ENCODE measurements at places on chromosomes 6 and 20.
A peak's percentile ranks its signal among the peaks of the same experiment; 100 is the strongest.

GRCh38 chr6:13216236-13217014 is 111.9 kb downstream of the TBC1D7 start:
- no peaks in the 10 kb centered on the region for H3K27me3 ChIP-seq
- no peaks in the 10 kb centered on the region for H3K4me1 ChIP-seq
- no peaks in the 10 kb centered on the region for H3K36me3 ChIP-seq
- no peak overlapping the region for H3K27ac ChIP-seq

DNA sequence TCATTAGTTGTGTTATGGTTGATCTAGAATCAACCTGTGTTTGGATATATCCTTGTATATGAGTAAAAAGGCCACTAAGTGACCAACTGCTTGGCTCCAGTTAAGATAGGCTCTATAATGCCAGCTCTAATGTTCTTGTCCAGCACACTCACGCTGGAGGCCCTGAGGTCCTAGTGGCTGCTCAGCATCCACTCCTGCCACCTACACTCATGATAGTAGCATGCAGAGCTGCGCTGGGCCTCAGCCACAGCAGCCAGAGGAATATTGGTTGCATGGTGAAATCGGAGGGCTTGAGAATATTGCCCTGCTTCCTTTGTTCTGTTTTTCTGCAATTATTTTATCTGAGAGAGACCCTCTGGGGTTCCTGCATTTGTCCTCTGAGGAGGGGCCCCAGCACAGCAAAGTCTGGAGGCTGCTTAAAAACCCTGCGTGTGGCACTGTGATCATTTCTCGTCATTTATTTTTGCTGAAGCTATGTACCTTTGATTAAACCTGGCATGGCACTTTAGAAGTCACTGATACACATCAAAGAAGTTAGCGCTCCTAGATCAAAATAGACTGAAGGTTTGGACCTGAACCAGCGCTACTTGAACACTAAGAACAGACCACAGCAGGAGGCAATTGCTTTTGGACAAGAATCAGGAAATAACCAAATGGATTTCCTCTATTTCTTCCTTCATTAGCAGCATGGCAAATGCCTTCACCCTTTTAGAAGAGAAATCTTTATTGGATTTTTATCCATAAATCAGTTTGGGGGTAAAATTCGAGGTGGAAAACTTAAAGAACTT is 398.4 kb upstream of the ID4 start:
- DNase-seq: no peak
- no peaks in the 10 kb centered on the region for H3K4me1 ChIP-seq
- no peaks in the 10 kb centered on the region for H3K27me3 ChIP-seq
- H3K27ac ChIP-seq: no peak overlapping the region
- H3K36me3 ChIP-seq: no peaks in the 10 kb centered on the region

- H3K36me3 ChIP-seq: no peaks in the 10 kb centered on the region
- H3K4me3 ChIP-seq: no peak overlapping the region
- no peak for DNase-seq
- peak overlapping the region; percentile 49 for H3K27ac ChIP-seq
Measured at GRCh38 chr6:101543796-101544195, 150.3 kb downstream of the GRIK2 start.

DNA sequence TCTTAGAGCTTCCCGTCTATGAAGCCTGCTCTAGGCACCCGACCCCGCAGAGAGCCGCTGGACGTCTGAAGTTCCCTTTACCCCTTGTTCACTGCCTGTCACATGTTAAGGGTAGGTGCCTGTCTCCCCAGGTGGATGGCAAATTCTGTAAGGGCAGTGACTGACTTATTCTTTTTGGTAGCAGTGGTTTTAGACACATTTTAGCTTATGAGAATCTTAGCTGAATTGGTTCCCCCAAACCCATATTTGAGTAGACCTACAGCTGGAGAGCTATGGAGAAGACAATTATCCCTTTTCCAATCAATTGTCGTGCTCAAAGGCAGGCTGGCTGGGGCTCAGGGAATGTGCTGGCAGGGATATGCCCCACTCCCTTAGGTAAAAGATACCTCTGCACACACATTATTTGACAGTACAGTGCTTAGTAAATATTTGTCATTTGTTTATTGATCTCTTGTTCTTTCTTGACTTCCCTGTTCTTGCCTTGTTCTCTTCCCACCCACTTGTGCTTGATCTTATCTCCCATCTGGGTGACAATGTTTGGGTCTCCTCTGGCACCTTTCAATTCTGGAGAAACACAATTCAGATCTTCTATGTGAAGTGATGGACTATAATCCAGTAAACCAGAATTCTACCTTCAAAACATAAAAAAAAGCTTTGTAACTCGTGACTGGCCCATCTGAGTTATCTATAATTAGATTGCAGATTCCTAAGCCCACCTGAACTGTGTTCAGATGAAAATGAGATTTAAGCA is 114.3 kb upstream of the SLC2A12 start:
- peak; percentile 67 for DNase-seq
- H3K4me3 ChIP-seq: no peak overlapping the region
- H3K36me3 ChIP-seq: peaks cover 36% of the 10 kb centered on the region
- peaks cover 2% of the 10 kb centered on the region for H3K4me1 ChIP-seq

DNA sequence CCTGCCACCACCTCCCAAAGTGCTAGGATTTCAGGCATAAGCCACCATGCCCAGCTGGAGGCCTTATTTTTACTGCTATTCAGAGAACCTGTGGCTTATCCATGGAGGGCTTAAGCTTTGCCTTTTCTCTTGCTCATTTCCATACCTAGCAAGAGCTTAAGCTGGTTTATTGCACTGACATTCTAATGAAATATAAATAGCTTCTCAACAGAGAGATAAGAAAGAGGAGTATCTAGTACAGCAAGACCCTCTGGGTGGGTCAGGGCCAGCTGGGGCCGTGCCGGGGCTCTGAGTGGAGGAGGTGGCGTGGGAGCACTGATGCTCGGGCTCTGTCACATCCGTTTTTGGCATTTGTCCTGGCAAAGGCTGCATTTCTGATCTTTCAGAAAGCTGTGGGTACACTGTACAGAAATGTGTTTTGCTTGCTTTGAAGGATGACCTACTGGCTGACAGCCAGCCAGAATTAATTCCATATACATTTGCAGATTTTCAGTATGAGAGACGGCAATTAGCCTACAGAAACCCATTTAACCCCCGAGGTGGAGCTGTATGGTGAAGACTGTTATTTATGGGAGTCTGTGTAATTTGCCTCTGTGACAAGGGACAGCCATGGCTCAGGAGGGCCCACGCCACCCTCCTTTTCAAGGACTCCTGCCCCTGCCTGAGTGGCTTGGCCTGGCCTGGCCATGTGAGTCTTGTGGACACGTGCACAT is 181.6 kb upstream of the AKAP12 start:
- peaks cover 12% of the 10 kb centered on the region for H3K4me1 ChIP-seq
- H3K27ac ChIP-seq: peak overlapping the region; percentile 41
- no peak for DNase-seq
- peaks cover 20% of the 10 kb centered on the region for H3K36me3 ChIP-seq
- H3K4me3 ChIP-seq: no peak overlapping the region
- H3K27me3 ChIP-seq: no peaks in the 10 kb centered on the region

DNA sequence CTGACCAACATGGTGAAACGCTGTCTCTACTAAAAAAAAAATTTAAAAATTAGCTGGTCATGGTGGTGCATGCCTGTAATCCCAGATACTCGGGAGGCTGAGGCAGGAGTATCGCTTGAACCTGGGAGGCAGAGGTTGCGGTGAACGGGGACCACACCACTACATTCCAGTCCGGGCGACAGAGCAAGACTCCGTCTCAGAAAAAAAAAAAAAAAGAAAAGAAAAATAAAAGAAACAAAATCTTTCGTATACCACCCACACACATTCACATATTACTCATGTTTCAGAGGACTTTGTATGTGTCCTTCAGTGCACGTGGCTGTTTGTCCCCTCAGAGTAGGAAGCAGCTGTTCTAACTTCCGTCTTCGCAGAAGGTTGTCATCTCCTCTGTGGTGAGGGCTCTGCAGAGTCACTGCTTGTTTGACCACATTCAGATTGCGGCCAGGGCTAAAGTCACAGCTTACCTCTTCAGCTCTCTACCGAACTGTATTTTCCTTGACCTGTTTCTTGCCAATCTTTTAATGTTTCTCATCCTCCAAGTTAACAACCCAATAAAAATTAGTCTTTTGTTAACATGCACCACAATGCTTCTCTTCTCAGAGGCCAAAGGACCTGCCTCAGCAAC is 36.6 kb upstream of the HIVEP1 start:
- DNase-seq: no peak
- H3K4me1 ChIP-seq: peaks cover 11% of the 10 kb centered on the region
- H3K36me3 ChIP-seq: no peaks in the 10 kb centered on the region
- H3K27me3 ChIP-seq: no peaks in the 10 kb centered on the region

DNA sequence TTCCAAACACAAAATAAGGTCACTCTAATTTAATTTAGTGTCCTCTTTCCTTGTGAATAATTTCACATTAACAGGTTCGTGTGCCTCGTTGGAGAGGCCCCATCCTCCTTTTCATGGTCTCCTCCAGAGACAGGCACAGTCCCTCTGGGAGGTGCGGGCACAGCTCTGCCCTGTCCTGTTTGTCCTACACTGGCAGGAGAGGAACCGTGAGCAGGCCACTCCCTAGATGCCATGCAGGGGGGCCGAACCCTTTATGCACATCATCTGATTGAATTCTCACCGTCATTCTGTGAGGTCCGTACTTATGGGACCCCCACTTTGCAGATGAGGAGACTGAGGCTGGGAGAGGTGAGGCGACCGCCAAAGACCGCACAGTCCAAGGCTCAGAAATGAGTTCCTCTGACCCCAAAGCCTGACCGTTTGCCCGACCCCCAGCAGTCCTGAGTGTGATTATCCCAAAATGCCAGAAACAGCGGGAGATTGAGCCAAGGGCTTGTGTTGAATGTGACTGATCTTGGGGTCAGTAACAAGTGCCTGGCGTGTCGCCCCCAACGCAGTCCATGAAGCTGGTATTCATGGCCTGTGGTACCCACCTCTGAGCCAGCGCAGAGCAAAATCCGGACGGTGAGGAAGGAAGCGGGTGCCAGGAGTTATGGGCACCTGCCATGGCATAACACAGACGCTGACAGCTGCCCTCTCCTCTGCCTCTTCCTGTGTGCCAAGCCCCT is 43.5 kb downstream of the PMEPA1 start:
- no peak for DNase-seq
- no peak overlapping the region for H3K27ac ChIP-seq
- no peaks in the 10 kb centered on the region for H3K27me3 ChIP-seq
- no peak overlapping the region for H3K4me3 ChIP-seq

GRCh38 chr6:168906391-168906790 is 347.3 kb downstream of the THBS2 start:
- H3K27me3 ChIP-seq: no peaks in the 10 kb centered on the region
- no peaks in the 10 kb centered on the region for H3K4me1 ChIP-seq
- no peak for DNase-seq
- no peak overlapping the region for H3K4me3 ChIP-seq
- no peaks in the 10 kb centered on the region for H3K36me3 ChIP-seq
- no peak overlapping the region for H3K27ac ChIP-seq

- H3K4me3 ChIP-seq: no peak overlapping the region
- H3K27me3 ChIP-seq: peaks cover 59% of the 10 kb centered on the region
- no peak for DNase-seq
Measured at GRCh38 chr20:58788896-58789544, 61.7 kb downstream of the GNAS-AS1 start.

DNA sequence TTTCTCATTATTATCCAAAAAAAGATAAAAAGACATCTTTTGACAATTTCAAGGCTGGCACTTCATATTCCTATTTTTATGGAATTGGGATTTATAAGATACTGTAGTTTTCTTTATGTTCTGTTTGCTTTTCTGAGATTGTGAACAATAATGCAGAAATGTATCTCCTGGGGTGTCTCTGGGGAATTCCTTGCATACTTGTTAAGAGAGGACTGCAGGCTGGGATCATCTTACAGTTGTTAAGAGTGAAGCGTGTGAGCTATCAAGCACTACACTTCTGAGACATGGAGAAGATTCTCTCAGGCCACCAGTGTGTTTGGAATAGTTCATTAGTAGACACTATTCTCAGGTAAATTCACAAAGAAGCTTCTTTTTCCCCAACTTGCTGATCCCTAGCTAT is 963.3 kb upstream of the GJE1 start:
- peak; percentile 77 for DNase-seq
- no peak overlapping the region for H3K27ac ChIP-seq
- H3K4me1 ChIP-seq: no peaks in the 10 kb centered on the region
- no peaks in the 10 kb centered on the region for H3K36me3 ChIP-seq
- H3K27me3 ChIP-seq: no peaks in the 10 kb centered on the region

DNA sequence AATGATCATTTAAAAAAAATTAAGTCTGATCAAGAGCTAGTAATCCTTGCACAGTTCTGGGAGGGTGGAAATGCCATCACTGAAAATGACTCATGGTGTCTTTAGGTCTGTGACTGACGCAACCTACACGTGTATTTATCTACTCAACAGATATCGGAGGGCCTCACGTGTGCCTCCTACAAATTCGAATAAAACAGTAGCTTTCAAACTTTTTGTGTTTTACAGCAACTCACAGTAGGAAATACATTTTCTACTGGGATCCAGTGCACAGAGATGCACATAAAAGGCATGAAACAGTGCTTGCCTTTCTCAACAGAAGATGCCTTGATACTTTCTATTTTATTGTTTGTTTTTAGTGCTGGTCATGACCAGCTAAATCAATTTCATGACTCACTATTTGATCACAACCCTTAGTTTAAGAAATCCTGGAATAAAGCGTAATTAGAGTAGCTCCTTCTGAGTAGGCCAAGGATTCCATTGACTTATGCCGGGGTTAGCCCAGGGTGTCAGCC is 210.0 kb upstream of the SNX9 start:
- H3K36me3 ChIP-seq: no peaks in the 10 kb centered on the region
- H3K27ac ChIP-seq: peak overlapping the region; percentile 76
- peak; percentile 97 for DNase-seq
- H3K27me3 ChIP-seq: no peaks in the 10 kb centered on the region
- H3K4me3 ChIP-seq: peak overlapping the region; percentile 25

- H3K27me3 ChIP-seq: no peaks in the 10 kb centered on the region
- no peak for DNase-seq
- H3K4me1 ChIP-seq: no peaks in the 10 kb centered on the region
- no peak overlapping the region for H3K4me3 ChIP-seq
- H3K27ac ChIP-seq: no peak overlapping the region
- no peaks in the 10 kb centered on the region for H3K36me3 ChIP-seq
Measured at GRCh38 chr6:126812651-126813050, 305.8 kb upstream of the RSPO3 start.

DNA sequence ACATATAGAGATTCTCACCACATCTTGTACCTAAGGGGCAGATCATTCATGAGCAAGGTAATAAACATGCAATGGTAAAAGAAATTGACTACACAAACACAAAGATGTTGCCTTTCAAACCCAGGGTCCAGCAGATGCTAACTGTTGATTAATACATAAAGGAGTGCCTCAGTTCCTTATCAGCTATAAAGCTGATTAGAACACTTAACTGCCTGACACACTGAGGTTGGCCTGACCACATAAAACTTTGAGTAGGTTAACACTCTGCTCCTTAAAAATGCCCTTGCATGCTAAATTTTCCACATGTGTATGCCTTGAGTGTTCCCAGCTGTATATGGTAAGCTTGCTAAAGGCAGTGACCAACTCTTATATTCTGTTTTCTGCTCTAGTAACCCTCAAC is 14.9 kb downstream of the CRISP2 start:
- no peaks in the 10 kb centered on the region for H3K36me3 ChIP-seq
- H3K4me1 ChIP-seq: no peaks in the 10 kb centered on the region
- no peak overlapping the region for H3K27ac ChIP-seq
- DNase-seq: no peak

- H3K27me3 ChIP-seq: no peaks in the 10 kb centered on the region
- no peak overlapping the region for H3K4me3 ChIP-seq
- peak; percentile 72 for DNase-seq
- H3K27ac ChIP-seq: no peak overlapping the region
- 0 out of 2 replicates have a peak, but pooled peaks cover 1% of the 10 kb centered on the region for H3K4me1 ChIP-seq
Measured at GRCh38 chr6:140566781-140567277, 1192.4 kb upstream of the CITED2 start.

- H3K4me3 ChIP-seq: no peak overlapping the region
- H3K27ac ChIP-seq: no peak overlapping the region
- no peaks in the 10 kb centered on the region for H3K27me3 ChIP-seq
Measured at GRCh38 chr20:37154684-37155298, 24.3 kb upstream of the RPN2 start.
